SW 1271 (cell line): ENCODE measurements at places on chromosomes 3 and 15.

DNA sequence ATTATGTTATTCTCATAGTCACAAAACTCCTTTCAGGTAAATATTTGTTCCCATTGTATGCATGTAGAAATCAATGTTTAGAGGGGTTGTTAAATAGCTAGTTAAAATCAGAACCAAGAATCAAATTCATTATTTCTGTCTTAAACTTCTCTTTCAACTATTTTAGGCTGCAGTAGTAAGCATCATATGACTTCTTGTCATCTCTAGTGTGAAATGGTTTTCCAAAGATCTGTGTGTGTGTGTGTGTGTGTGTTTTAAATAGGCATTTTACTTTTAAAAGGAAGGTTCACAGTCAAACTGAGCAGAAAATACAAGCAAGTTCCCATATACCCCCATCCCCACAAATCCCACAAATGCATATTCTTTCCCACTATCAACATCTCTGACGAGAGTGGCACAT, 506.5 kb downstream of the LPP start:
- DNase-seq = no peak

- no peak for DNase-seq
Measured at GRCh38 chr15:95281470-95281869, 1049.0 kb upstream of the NR2F2 start.

GRCh38 chr15:95016511-95017229, 785.3 kb downstream of the MCTP2 start:
- no peak for DNase-seq

- no peak for DNase-seq
Measured at GRCh38 chr3:59810606-59811005, 760.8 kb upstream of the CFAP20DC start.

GRCh38 chr3:65669163-65669875, 369.4 kb downstream of the MAGI1 start:
- no peak for DNase-seq

DNA sequence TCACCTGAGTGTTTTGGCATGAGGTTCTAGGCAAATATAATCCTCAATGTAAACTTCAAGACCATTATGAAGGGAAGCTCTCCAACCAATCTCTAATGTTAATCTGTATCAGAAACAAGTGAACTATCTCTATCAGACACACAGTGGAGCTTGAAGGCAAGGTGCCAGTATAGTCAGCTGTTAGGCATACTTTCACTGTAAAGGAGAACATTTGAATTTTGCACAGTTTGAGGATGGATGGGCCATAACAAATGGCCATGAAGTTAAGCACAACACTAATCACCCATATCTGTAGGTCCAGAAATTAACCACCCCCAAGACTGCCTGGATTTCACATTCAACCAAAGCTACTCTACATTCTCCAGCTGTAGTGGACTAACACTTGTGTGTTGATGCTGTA, 69.1 kb upstream of the LMOD3 start:
- no peak for DNase-seq

GRCh38 chr3:73381551-73381950, 243.2 kb downstream of the PDZRN3 start:
- DNase-seq = no peak

GRCh38 chr3:159911664-159912037, 77.0 kb upstream of the IL12A start:
- DNase-seq = no peak

- DNase-seq = no peak
Measured at GRCh38 chr3:85270488-85270887, 311.7 kb downstream of the CADM2 start.

- DNase-seq = no peak
Measured at GRCh38 chr15:85380812-85381642, 624 bp downstream of the AKAP13 start.

GRCh38 chr3:147404000-147404799, 2.1 kb downstream of the ZIC4 start:
- DNase-seq = no peak

DNA sequence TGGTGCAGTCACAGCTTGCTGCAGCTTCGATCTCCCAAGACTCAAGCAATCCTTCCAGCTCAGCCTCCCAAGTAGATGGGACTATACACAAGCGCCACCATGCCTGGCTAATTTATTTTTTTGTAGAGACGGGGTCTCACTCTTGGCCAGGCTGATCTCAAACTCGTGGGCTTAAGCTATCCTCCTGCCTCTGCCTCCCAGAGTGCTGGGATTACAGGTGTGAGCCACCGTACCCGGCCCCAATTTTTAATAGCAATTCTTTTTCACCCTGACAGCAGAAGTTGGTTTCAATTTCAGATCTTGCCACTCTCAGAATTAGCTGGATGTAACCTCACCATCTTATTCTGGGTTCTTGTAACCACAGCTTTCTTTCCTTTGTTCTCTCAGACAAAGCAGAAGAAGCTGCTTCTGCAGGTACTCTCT, 64.8 kb downstream of the TRIM71 start:
- no peak for DNase-seq

GRCh38 chr3:170220871-170221270, 1.4 kb upstream of the PRKCI start:
- DNase-seq = no peak

DNA sequence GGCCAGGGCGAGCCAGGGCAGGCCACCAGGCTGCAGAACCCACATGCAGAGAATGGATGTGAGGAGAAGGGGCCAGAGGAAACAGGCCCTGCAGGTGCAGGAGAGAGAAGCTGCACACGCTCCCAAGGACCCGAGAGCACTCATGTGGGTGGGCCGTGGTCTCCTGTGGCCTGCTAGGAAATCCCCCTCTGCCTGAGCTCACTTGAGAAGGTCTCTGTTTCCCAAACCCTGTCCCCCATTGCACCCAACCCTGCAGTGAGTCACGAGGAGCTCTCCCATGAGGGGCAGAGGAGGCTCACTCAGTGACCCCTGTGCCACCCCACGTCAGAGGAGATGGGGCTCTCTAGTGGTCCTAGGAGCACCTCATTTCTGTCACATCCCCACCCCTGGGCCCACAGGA, 111.1 kb downstream of the KLF13 start:
- no peak for DNase-seq

DNA sequence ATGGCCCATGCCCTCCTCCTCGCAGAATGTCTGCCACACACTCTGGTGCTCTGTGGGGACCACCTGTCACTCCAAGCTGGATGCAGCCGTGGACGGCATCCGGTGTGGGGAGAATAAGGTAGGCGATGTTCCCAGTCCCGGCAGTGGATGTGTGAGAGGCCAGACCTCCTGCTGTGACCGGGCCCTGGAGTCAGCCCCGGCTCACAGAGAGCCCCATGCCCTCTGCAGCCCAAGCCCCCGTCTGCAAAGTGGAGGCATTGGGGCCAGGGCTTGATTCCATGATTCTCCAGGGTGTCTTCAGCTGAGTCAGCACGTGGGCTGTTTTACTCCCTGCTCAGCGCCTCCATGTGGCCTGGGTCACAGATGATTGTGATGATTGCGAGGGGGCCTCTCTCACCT, 32.2 kb downstream of the GOLGA6L10 start:
- no peak for DNase-seq

DNA sequence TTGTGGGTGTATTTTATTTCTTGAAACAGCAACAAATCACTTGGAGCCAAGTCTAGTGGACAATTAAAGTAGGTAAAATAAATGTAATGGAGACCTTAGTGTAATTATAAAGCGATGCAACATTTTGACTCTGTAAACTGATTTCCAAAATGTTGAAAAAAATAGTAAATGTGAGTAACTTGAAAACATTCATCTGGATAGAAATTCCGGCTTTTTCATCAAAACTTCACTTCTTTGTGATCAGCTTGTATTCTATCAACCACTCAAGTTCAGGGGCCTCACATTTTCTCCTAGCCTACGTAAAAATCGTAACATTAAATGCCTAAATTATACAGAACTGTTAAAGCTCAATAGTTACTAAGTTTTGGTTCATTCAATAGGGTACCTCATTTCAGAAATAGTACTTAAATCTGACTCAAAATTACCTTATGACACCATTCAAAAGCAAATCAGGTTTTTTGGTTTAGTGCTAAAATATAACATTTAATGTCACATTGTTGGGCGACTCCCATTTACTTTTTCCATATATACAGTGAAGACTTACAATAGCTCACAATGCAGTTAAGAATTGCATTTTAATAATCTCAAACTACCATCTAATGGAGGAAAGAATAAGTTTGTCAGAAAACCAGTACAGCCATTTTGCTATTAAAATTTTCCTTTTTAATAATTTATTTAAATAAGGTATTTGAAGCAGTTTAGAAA, 12.7 kb downstream of the CCNL1 start:
- DNase-seq = no peak

DNA sequence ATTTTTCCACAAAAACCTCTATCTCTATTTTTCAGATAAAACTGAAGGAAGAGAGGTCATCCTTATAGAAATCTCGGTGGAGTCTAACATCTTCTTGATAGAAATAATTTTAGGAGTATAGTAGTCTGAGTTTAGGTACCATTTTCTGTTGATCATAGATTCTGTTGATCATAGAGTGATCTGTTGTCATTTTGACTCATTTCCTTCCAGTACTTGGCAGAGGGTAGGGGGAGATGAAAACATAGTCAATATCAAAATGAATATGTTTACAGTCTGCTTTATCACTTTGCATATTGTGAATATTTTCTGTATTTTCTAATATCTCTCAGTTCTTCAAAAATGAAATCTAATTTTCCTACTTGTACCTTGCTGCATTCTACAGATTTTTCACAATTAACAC, 353.4 kb downstream of the FEZF2 start:
- DNase-seq = no peak

GRCh38 chr3:186719945-186720739, 3.0 kb downstream of the KNG1 start:
- DNase-seq = no peak

DNA sequence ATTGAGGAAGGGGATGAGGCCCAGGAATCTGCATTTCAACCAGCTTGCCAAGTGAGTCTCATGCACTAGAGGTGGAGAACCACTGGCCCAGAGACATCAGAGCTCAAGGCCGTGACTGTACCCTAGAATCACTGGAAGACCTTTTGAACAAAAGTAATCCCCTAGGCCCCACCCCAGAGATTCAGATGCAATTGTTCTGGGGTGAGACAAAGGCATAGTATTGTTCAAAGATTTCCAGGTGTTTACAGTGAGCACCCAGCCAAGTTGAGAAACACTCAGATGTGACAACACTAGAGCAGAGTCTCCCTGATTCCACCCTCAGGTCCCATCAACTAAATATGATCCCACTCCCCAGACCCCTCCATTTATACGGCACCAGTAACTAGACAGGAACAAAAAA, 290.3 kb upstream of the TLE3 start:
- DNase-seq = no peak

- no peak for DNase-seq
Measured at GRCh38 chr3:37171144-37171543, 3.2 kb downstream of the LRRFIP2 start.

DNA sequence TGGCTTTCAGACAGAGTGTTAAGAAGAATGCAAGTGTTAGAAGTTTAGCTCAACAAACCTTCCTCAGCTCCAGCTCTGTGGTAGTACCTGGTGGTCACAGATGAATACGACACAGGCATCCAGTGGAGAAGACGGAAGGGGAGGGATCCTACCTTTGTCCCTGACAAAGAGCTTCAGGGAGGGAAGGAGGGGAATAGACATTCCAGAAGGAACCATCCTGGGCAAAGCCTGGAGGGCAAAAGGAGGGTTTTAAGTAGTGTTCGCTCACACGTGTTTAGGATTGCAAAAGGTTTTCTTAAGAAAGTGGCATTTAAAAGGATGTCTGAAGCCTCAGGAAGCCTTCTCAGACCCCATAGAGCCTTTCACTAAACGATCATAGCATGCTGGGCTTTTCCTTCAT, 2.8 kb downstream of the CHCHD4 start:
- DNase-seq = no peak

DNA sequence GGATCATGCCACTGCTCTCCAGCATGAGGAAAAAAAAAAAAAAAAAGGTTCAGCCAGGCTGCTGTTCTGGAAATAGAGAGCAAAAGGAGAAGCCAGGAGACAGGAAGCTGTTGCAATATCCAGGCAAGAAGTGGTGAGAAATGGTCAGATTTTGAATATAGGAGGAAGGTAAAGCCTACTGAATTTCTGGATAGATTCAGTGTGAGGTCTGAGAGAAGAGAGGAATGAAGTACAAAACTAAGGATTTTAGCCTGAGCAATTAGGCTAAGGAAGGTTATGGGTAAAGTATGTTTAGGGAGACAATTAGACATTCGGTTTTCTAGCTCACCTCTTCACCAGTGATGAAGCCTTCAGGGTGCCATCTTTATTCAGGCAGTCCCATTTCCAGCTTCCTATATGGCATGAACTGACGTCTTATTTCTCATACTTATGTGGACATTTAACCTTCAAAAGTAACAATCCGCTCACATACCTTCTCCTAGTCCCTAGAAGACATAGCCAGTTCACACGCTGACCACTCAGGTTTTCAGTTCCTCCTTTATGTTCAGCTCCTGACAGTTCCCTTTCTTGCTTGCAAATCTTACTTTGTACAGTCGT, 57.2 kb downstream of the KIF9 start:
- DNase-seq = no peak

DNA sequence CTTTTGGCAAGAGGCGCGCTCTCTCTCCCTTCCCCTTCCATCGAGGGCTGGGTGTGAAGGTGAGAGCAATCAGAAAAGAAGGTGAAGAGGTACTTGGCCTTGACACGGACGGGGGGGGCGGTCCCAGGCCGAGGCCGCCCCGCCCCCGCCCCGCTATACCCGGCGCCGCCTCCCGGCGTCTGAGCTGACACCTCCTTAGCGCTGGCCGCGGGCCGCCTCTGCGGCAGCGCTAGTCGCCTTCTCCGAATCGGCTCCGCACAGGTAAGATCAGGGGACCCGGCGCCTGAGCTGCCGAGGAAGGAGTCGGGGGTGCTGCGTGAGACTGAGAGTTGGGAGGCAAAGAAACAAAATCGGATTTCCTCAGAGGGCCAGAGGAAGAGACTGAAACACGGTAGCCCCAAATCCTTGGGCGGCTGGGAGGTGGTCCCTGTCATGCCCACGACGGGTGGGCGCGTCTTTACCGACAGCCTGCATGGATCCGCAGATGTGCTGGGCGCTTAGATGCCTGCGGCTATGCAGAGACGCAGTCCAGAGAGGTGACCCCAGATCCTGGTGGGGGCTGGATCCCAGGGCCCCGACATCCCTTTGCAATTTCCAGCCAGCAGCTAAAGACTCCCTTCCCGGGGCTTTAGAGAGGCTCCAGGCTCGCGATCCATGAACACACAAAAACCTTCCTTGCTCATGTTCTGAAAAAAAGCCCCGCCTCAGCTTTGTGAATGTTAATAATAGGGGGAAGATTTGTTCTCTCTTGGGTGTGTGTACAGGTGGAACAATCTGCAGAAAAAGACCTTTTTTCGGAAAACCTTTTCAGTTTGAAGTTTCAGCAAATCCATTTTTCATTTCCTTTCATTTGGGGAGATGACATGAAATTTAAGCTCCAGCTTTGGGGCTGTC, at the start of gene ENTPD3:
Gene ENTPD3 (plus strand): TSS at position 184 of the 894 bp plus-strand sequence. CDS start 874 bp downstream, outside the sequence.
- DNase-seq = no peak

DNA sequence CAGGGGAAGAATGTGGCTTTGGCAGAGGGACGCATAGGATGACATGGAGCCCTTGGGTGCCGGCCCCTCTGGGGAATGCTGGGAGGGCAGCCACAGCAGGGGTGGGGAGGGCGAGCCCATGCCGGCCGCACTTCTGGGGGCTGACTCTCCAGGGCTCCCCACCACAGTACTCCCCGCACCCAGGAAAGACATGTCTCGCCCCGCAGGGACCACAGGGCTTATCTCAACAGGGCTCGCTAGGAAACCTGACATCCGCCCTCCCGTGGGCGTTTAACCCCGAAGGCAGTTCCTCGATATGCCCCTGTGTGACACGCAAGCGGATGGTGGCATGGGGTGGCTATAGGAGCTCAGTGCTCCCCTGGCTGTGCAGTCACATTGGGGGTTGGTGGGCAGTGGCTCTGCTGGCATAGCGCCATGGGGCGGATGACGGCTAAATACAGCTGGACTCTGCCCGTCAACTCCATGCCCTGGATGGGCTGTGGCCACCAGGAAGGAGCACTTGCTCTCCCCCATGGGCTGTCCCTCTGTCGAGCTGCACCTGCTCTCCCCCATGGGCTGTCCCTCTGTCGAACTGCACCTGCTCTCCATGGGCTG, 141.4 kb downstream of the ADAMTS17 start:
- DNase-seq = no peak
